Fibroblast of lung (primary cell): ENCODE measurements at places on chromosomes 13 and 19. TPM values are rescaled to one million over a fixed set of nuclear protein-coding genes. Genes with fewer than 3 reads are reported as not detected.

The CPT1C gene
- 18.0 and 31.2 TPM in 2 replicates for total RNA-seq

GRCh38 chr19:10603873-10604459, 16.9 kb upstream of the AP1M2 start:
- peak overlapping the region; percentile 77 for H3K27ac ChIP-seq
- peaks cover 5% of the 10 kb centered on the region for H3K27me3 ChIP-seq
- no peak for DNase-seq
- peaks cover 6% of the 10 kb centered on the region for H3K4me1 ChIP-seq

DNA sequence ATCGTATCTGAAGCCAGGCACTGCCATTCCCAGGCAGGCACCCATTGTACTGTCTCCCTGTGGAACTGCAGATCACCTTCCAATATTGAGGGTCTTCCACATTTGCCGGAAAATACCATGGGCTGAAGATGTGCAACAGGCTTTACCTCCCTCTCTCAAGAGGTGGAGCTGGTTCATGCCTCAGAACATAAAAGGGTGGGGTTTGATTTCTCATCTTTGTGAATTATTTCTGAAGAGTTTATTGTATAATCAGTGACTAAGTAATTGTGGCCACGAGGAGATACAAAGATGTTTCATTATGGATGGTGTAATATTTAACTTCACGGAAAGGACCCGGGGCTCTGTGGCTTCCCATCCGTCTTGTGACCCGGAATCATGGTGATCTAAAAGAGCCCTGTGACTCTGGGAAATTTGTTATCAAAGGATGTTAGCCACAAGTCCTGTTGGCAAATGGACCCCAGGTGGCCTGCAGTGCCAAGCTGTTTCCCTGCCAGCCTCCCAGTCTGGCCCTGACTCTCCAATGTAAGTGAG, 230.5 kb downstream of the LACC1 start:
- H3K4me3 ChIP-seq, result no peak overlapping the region
- no peak for DNase-seq

GRCh38 chr19:50250450-50251136, 47.2 kb downstream of the MYH14 start:
- no peak overlapping the region for H3K27ac ChIP-seq
- no peak overlapping the region for H3K4me3 ChIP-seq
- no peaks in the 10 kb centered on the region for H3K27me3 ChIP-seq

GRCh38 chr13:93259527-93260080, 33.0 kb downstream of the GPC6 start:
- H3K27ac ChIP-seq, result no peak overlapping the region
- H3K27me3 ChIP-seq, result no peaks in the 10 kb centered on the region
- H3K4me1 ChIP-seq, result no peaks in the 10 kb centered on the region
- DNase-seq, result no peak
- H3K4me3 ChIP-seq, result no peak overlapping the region

DNA sequence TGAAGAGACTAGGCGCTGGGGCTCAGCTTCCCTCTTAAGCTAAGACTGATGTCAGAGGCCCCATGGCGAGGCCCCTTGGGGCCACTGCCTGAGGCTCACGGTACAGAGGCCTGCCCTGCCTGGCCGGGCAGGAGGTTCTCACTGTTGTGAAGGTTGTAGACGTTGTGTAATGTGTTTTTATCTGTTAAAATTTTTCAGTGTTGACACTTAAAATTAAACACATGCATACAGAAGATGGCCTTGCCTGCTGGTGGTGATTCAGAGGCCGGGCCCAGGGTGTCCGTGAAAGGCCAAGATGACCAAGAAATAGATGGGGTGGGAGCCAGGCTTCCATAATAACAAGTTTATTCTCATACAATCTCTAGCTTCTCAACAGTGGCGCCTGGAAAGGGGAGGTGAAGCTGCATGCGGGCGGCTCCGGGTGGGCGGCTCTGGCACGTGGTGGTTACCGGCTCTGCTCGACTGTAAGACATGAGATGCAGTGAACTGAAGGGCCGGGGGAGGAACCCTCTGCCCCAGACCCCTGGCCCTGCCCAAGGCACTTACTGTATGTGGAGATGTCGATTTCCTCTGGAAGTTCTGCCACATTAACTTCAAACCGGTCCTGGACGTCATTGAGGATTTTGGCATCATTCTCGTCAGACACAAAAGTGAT, 10.5 kb downstream of the DDX39A start:
- peaks cover 67% of the 10 kb centered on the region for H3K36me3 ChIP-seq
- H3K4me3 ChIP-seq, result no peak overlapping the region
- no peaks in the 10 kb centered on the region for H3K27me3 ChIP-seq
- no peak for DNase-seq
- no peaks in the 10 kb centered on the region for H3K4me1 ChIP-seq

GRCh38 chr13:34762312-34762711, 179.8 kb upstream of the NBEA start:
- no peaks in the 10 kb centered on the region for H3K27me3 ChIP-seq
- no peak overlapping the region for H3K27ac ChIP-seq
- no peaks in the 10 kb centered on the region for H3K36me3 ChIP-seq

DNA sequence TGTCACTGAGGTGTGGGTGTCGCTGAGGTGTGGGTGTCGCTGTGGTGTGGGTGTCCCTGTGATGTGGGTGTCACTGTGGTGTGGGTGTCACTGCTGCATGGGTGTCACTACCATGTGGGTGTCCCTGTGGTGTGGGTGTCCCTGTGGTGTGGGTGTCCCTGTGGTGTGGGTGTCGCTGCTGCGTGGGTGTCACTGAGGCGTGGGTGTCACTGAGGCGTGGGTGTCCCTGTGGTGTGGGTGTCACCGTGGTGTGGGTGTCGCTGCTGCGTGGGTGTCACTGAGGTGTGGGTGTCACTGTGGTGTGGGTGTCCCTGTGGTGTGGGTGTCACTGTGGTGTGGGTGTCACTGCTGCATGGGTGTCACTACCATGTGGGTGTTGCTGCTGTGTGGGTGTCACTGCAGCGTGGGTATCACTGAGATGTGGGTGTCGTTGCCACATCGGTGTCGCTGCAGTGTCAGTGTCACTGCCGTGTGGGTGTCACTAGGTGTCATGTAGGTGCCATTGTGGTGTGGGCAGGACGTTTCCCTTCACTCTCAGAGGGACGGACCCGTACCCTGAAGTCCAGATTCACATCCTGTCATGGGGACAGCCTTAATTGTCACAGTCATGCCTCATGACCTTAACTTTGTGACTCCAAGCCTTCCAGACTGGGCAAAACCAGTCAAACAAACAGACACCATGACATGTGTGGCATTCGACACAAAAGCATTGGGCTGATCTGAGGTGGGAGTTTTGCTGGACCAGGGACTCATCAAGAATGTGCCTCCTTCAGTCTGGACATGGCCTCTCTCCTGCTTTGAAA, 12.7 kb upstream of the GAS6 start:
- no peaks in the 10 kb centered on the region for H3K27me3 ChIP-seq
- no peak overlapping the region for H3K27ac ChIP-seq
- peaks cover 4% of the 10 kb centered on the region for H3K4me1 ChIP-seq
- H3K4me3 ChIP-seq, result no peak overlapping the region
- no peak for DNase-seq
- no peaks in the 10 kb centered on the region for H3K36me3 ChIP-seq
